Liver (tissue), 10 donors: ENCODE measurements at places on chromosomes 7 and 10.
A peak's percentile ranks its signal among the peaks of the same experiment; 100 is the strongest.

DNA sequence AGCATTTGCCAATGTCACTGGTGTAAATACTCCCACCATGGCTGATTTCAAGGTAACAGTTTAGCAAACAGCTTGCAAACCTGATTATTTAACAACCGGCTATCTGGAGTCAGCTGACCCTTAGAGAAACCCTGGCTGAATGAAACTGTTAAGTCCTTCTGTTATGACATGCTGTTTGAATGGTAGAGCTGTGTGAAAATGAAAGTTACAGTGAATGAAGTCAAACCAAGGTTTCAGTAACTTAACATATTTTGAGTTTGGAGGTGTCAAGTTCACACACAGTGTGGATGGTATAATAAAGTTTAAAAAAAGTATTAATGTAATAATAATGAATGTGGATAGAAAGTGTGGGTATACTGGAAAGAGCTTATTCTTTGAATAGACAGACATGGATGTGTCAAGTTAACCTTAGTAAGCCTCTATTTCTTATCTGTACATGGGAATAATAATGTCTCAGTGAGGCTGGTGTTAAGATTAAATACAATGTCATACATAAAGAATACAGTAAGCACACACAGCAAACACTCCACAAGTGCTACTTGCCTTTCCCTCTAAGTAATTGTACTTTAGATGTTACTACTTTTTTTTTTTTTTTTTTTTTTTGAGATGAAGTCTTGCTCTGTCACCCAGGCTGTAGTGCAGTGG is 150.4 kb downstream of the TAX1BP1 start:
- DNase-seq: no peak

- no peak for DNase-seq
These were observed 5.5 kb downstream of the USP6NL start for GRCh38 chr10:11605807-11606408.

GRCh38 chr7:47506382-47507339 is 75.2 kb downstream of the TNS3 start:
- no peak for DNase-seq

DNA sequence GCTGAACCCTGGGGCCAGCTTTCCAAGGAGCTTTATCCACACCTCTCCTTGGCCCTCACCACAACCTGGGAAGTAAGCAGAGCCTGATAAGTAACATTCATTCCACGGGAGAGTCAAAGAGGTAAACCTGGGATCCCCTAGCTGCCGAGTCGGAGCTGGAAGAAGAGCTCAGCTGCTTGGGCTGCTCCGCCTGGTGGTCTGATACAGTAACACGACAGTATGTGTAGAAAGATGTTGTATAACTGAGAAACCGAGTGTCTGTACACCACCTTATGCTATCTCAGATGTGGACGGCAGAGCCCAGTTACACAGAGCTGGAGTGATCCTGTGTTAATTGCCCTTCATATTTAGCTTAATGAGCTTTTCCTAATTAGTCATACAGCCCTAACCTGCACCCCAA is 151.3 kb upstream of the KMT2E start:
- no peak for DNase-seq

DNA sequence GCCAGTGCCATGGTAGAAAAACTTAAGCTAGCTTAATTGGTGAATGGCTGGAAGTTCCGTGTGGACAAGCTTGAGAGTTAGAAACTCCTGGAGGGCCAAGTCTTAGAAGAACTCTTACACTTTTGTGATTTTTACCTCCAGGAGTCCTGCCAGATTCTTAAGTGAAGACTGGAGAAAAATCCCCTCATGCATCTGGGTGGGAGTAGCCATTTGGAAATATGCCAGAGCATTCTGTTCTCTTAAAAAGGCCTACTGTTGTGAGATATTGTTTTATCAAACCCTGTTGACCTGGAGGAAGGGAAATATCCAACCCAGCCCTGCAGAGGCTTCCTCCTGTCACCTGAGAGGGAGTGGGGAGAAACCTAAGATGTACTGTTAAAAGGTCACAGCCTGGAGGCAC is 17.6 kb upstream of the MCM10 start:
- DNase-seq: no peak

- peak; percentile 12 for DNase-seq
These were observed 75.7 kb downstream of the VIPR2 start for GRCh38 chr7:159068893-159069448.

DNA sequence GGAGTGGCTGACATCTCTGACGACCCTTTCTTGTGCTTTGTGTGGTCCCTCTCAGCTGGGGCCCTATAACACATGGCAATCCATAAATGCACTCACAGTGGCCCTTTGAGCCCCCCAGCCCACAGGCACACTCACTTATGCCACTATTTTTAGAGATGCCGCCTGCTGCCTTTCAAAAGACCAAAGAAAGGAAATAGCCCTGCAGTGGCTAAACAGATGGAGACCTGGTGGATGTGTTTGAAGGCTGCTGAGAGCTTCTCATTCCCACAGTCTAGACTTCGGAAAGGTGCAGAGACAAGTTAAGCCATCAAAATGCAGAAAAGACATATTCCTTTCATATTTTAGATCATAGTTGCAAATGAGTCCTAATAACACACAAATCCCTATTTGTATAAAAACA is 42.0 kb upstream of the PDZD8 start:
- no peak for DNase-seq

GRCh38 chr7:66310620-66311019 is 105.5 kb downstream of the TPST1 start:
- no peak for DNase-seq

GRCh38 chr7:159139202-159139601 is 5.5 kb downstream of the VIPR2 start:
- no peak for DNase-seq

- DNase-seq: no peak
These were observed 5.6 kb downstream of the DENND11 start for GRCh38 chr7:141696348-141696747.

- DNase-seq: no peak
These were observed 209.7 kb upstream of the TMEM196 start for GRCh38 chr7:19982841-19983835.

DNA sequence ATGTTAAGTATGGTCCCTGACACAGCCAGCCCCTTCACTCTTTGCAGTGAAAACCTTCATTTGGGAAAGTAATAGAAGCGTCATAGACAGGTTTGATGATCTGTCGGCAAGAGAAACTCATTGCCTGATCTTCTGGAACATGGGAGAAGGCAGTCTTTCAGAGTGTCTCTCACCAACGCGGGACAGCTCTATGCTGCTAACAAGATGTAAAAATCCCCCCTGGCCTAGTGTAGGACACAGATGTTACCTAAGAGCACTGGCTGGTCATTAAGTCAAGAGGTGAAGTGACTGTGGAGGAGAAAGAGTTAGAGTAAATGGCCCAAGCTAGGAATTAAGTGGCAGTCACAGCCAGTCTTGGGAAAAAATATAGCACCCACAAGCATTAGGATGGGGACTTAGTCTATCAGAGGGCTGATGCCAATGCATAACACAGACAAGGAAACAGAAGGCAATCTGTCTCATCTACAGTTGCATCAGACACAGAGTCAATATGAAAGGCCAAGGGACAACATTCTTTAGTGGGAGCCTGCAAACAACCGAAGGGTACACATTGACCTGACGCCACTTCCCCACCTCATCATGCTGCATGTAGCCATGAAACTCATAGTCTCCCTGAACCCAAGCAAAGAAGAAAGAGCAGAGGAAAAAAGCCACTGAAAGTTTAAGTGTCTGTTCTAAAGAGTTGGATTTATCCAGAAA is 69.5 kb downstream of the SORCS1 start:
- no peak for DNase-seq
